ENCODE measurements at places on chromosomes 1 and 21.

- DNase-seq, result no peak
These were observed 238.2 kb upstream of the AJAP1 start for GRCh38 chr1:4416189-4416588.

- DNase-seq, result no peak
These were observed 11.7 kb downstream of the SYDE2 start for GRCh38 chr1:85189120-85189519.

DNA sequence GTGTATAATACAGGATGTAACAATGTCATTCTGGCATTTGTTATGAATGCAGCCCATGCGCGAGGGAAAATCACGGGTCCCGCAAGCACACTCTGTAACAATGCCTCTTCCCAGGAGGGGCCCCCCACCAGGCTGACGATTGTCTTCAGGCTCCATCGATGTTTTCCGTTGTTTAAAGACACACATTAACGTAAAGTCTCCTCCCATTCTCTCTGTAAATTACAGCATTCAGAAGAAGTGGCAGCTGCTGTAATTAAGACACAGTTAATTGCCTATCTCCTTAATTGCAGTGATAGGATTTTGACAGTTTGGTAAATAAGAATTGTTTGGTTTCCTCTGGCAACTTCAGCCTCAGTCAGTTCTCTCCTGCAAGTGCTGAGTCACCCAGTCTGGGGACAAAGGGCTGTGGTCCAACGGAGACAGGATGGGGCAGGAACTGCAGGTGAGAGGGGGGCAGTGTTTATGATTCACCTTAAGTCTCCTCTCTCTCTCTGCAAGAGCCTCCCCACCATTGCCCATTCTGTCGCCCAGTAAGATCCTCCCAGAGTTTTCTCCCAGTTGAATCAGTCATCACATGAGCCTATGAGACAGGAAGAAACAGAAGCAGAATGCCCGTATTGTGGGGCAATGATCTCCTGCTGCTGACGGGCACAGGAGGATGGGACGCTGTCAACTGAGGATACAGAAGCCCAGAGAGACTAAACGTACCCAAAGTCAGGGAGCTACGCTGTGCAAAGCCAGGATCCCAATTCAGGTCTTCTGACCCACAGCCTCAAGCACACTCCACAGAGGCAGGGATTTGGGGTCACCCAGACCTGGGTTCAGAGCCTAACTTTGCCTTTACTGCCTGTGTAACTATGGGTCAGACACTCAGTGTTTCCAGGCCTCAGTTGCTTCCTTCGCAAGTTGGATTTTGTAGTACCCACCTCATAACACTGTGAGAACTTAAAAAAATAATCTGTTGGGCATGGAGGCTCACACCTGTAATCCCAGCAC, 110.0 kb downstream of the ADSS2 start:
- DNase-seq, result peak; percentile 42

DNA sequence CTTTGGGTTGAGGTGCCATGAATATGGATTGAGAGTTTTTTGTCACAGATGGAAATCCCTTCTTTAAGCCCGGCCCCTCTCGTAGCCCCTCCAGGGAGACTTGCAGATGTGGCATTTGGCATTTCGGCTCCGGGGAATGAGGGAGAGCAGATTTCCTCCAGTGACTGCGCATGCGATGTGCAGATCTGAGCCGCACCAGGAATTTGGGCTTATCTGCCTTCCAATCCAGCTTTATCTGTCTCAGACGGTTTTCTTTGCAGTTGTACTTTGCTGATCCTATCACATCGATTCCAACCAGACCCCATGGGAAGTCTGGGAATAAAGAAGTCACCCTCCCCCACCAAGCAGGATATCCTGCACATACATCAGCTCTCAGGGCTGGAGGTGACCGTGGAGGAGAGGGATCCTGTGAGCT, 11.7 kb downstream of the KIF26B start:
- no peak for DNase-seq

DNA sequence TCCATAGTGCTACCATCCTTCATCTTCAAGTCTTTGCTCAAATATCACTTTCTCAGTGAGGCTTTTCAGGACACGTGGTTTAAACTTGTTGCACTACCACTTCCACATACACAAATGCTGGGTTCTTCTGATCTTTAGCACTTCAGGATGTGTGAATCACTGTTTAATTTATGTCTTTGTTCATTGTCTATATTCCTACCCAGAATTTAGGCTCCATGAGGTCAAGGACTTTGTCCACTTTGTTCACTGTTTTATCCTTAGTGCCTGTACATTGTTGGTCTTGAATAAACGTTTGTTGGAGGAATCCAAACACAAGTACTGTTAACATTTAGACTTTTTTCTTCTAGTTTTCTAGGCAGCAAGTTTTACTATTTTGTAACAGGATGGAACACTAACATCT, 42.6 kb upstream of the RALGPS2 start:
- no peak for DNase-seq

DNA sequence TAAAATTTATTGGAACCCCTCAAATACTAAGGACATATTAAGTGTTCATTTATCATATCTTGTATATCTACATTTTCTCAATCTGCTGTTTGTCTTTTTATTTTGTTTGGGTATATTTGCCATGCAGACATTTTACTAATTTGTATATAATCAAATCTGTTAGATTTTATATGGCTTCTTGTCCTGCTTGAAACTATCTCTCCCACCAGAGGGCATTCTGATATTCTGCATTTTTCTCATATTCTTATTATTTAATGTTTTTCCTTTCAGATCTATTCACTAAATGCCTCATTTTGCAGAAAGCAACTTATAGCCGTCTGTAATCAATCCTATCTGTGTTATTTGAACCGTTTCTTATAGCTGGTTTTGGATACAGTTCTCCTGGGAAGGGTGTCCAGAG, 745.5 kb downstream of the LRRIQ3 start:
- no peak for DNase-seq

DNA sequence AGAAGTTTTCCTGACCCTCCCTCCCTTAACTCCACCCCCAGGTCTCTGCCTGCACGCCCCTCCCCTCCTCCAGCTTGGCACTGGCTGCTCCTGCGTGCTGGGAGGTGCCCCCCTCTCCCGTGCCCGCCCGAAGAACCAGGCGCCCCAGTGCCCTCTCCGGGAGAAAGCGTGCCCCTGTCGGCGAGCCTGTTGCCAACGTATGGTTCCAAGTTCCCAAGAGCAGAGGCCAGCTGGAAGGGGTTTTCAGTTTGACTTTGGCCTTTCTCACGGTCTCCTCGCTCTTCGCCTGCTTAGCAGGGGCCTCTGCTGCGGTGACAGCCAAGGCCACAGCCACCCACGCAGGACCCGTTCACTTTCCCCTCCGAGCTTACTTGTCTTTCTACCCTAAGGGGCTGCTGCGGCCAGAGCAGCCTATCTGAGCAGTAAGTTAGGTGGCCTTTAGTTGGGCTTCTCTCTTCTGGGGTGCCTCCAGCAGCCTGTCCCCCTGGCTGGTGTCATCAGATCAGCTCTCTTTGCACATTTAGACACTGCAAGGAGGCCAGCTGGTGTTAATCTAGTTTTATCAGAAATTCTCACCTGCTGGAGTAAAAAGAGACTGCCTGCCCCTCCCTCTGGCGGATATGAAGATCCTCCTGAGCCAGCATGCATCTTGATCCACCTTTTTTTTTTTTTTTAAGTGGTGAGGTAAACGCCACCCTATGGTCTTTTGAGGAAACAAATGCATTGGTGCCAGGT, 1.5 kb downstream of the STUM start:
- peak; percentile 53 for DNase-seq

- no peak for DNase-seq
These were observed 59.3 kb upstream of the B3GALNT2 start for GRCh38 chr1:235563513-235564061.

DNA sequence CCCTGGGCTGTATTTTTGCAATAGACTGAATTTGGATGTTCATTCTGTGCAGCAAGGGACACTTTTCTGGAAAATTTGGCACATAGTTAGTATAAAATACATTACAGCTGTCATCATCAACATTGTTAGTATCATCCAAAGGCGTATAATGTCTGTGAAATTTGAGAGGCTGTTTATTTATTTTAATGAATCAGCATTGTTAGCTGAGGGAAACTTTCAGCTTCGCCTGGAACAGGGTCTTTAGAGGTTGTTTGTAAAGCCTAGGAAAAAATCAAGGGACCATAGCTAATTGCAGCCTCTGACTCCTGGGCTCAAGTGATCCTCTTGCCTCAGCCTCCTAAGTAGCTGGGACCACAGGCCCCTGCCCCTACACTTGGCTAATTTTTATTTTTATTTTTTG, 106.8 kb upstream of the USP24 start:
- no peak for DNase-seq

DNA sequence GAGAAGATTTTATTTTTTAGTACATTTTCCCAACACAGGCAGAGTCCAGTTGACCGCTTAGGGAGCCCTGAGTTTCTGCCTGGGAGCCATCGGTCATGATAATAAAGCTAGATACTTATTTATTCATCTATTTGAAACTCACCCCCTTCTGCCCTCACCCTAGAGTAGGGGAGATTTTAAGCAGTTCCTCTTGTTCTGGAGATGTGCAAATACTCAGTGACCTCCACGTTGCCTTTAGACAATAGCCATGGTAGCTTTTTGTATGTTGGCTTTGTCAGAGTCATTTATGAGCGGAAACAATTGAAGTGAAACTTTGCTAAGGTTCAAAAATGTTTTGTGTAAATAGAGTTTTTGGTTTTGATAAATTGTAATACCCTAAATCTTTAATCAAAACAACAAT, 45.7 kb upstream of the PLPPR4 start:
- DNase-seq, result no peak

DNA sequence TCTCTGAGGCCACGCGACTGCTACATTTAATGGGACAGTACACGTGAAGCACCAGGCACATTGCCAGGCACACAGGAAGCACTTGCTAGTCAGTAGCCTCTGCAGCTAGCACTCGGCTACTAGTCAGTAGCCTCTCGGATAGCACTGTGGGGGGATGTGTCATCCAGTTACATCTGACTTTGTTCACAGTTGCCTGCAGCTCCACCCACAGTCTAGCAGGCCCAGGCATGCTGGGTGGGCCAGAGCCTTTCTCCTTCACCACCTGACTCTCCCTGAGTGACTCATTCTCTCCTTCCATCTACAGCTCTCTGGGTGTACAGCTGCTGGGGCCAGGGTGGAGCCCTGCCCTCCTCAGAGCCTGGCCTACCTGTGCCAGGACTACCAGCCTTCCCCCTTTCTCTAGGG, 51.5 kb downstream of the PTPRF start:
- DNase-seq, result peak; percentile 59

DNA sequence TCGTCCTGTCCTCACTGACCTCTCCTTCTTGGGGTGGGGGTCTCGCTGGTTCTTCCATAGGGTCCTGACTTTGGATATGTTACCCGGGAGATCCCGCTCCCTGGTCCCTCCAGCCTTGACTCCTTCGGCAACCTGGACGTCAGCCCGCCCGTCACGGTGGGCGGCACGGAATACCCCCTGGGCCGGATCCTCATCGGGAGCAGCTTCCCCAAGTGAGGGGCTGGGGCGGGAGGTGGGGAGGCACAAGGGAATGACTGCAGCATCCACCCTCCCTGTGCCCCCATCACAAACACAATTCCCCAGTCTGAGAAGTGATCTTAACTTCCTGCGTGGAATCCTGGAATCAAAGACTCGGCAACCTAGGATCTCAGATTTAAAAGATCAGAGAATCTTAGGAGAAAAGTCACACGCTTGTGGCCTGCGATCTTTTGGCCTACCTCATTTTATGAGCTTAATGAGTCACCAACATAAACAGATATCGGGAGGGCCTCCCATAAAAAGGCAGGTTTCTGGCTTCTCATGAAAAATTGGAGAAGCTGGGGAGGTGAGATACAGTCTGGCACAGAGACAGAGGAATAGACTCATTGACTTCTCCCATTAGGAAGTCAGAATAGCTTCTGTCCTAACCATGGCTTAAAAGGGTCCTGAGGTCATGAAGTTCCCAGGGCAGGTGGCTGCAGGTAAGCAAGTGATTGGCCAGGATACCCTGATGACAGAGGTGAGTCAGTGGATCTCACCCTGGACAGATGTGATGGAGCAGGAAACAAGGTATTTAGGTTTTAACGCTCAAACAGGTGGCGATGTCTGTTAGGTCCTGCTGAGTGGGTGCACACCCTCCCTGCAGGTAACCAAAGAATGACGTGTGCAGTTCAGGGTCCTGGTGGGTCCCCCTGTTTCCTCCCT, 15.9 kb upstream of the PADI3 start:
- DNase-seq, result no peak

GRCh38 chr1:227903614-227904501, 43.9 kb downstream of the WNT9A start:
- DNase-seq, result no peak

DNA sequence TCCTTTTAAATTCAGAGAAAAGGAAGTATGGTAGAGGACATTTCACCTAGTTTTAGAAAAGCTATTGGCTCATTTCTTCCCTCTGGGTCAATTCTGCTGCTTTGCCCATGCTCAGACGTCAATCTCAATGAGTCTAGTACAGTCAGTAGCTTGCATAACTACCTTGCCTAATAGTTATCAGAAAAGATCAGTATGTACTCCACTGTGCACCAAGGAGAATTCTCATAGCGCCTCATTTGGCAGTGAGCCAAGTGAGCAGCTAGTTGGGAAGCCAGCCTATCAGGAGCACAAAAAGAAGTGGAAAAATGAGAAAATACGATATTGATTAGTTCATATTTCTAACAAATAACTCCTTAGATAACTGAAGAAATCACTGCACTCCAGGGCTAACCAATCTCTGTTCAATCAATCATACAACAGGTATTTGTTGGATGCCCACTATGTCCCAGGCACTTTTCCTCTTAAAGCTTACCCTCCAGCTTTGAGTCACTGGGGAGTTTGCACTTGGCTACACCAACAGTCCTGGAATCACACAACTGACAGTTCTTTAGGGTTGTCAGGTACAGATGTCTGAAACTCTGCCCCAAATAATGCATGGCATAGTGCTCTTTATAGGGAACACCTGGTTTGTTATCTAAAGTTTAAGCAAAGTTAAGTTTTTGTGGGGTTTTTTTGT, 50.2 kb downstream of the PRDX6 start:
- no peak for DNase-seq

GRCh38 chr21:26471099-26471471, 102.0 kb downstream of the CYYR1 start:
- DNase-seq, result no peak

DNA sequence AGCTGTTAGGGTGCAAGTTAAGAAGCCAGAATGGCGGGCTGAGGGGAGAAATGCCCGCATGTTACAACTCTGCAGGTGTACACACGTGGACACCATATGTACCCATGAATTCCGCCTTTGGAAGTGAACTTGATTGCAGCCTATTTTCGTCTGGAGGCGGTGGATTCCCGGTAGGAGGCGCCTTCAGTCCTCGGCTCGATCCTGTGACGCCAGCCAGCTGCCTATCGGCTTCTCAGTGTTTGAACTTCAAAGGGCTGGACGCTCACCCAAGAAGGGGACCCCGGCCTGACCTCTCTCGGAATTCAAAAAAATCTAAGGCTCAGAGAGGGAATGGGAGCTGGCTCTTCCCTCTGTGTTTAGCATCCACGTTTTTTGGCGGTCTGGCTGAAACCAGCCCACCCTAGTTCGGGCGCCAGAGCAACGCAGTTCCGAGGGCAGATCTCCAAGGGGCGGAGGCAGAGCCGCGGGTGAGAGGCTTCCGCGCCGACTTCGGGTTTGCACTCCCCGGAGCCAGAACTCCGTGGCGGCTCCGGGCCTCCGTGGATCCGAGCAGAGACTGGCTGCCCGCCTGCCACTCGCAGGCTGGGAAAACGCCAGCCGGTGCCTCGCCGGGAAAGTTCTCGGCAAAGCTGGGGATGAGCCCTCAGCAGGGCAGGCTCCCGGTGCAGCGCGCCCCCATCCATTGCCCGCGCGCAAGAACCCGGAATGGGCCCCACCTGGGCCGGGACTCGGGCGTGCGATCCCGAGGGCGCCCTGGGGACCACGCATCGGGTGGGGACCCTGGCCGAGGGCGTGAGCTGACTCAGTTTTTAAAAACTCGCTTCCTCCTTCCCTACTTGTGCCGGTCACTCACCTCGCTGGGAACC, 996 bp upstream of the TMEM51 start:
- peak; percentile 52 for DNase-seq
